ENCODE measurements at places on chromosomes 6 and 20.

GRCh38 chr6:3869284-3869631, 20.1 kb downstream of the FAM50B start:
- no peak for DNase-seq

DNA sequence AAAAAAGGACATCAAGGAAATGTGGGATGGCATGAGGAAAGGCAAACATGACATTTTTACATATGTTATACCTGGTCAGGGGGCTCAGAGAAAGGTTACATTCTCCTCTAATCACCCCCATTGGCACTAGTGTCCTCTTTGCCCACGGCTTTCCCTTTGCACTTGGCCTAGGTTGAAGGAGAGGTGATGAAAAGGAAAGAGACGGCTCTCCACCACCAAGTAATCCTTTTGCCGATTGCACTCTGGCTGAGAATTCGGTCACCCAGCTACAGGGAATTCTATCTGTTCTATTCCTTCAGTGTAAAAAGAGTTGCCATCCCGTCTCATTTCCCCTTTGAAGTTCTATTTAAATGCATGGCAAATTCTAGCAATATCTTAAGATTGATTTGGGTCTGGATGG, 10.4 kb downstream of the VGLL2 start:
- no peak for DNase-seq

- DNase-seq, result no peak
Measured at GRCh38 chr6:22025468-22026163, 271.2 kb downstream of the PRL start.

GRCh38 chr6:121647905-121648304, 212.5 kb downstream of the GJA1 start:
- no peak for DNase-seq

DNA sequence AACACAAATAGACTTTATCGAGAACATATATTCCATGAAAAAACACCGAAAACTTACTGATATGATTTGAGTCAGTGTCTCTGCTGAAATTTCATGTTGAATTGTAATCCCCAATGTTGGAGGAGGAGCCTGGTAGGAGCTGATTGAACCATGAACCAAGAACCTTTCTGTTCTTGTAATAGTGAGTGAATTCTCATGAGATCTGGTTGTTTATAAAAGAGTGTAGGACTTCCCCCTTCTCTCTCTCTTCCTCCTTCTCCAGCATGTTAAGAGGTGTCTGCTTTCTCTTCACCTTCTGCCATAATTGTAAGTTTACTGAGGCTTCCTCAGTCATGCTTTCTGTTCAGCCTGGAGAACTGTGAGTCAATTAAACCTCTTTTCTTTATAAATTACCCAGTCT, 1289.3 kb upstream of the CITED2 start:
- no peak for DNase-seq

- DNase-seq, result no peak
Measured at GRCh38 chr20:11729806-11730205, 187.9 kb upstream of the BTBD3 start.

- DNase-seq, result no peak
Measured at GRCh38 chr20:16194617-16195360, 378.5 kb downstream of the KIF16B start.

DNA sequence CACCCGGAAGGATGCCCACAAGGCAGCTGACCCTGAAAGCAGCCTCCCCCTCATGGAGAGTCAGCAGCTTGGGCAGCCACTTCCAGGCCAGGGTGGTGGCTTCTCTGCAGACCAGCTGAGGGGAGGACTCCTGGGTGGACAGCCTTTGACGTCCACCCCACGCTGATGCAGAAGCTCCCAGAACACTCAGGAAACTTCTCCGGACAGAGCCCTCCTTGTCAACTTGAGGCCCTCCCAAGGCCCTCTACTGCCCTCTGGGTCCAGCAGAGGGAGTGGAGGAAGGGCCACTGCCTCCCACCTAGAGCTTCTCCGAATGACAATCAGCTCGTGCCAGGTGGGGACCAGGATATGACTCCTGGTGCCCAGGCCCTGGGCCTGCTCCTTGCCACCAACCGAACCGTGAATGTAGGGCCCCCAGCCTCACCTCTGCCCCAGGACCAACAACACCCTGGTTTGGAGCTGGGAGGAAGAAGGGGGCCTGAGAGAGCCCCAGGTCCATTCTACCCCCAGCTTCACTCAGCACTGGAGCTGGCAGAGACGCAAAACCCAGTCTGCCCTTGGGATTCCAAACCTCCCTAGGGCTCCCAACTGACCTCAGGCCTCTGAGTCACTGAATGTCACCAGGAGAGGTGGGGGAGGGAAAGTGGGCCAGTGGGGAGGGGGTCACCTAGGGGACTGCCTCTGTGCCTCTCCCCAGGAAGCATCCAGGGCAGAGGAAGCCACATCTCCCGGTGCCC, 10.9 kb upstream of the SLC22A7 start:
- no peak for DNase-seq

DNA sequence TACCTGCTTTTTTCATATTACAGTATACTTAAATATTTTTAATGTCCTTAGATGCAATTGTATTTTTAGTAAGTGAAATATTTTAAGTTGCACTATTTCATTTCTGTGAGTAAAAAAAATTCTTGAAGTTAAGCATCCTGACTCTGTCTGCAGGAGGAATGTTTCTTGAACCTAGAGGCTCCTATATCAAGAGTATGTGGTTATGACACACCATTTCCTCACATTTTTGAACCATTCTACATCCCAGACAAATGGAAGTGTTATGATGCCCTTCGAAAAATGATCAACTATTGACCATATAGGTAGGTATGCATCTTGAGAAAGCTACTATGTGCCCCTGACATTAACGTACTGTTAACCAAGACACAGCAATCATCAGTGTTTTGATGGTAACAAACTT, 237.0 kb downstream of the BCKDHB start:
- DNase-seq, result no peak

- no peak for DNase-seq
Measured at GRCh38 chr6:83822629-83823169, 30.5 kb upstream of the RIPPLY2 start.

GRCh38 chr20:62704341-62704948, 4.2 kb upstream of the NTSR1 start:
- no peak for DNase-seq

DNA sequence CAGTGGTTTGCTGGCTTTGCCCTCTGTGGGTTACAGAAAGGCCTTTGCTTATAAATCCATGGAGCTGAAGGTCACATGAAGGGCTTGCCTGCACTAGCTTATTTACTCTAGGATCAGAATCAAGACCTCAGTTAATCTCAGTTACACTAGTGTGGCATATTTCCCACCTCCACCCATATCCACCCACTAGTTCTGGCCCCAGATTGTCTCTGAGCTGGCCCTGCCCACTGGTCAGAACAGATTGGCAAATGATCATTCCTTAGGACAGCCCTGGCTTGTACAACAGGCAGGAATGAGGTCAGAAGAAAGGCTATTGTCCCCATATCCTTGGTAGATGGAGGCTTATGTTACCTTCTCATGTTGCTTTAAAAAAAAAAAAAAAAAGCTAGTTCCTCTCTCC, 33.3 kb upstream of the SASH1 start:
- no peak for DNase-seq

DNA sequence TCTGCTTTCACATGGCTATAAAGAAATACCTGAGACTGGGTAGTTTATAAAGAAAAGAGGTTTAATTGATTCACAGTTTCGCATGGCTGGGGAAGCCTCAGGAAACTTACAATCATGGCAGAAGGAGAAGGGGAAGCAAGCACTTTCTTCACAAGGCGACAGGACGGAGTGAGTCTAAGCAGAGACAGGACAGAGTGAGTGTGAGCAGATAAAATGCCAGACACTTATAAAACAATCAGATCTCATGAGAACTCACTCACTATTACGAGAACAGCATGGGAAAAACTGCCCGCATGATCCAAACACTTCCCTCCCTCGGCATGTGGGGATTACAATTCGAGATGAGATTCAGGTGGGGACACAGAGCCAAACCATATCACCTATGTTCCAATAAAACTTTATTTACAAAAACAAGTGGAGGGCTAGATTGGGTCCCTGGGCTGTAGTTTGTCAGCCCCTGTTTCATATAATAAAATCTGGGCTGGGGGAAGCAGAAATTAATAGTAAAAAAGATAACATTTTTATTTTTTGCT, 37.1 kb upstream of the CTAGE9 start:
- DNase-seq, result no peak

DNA sequence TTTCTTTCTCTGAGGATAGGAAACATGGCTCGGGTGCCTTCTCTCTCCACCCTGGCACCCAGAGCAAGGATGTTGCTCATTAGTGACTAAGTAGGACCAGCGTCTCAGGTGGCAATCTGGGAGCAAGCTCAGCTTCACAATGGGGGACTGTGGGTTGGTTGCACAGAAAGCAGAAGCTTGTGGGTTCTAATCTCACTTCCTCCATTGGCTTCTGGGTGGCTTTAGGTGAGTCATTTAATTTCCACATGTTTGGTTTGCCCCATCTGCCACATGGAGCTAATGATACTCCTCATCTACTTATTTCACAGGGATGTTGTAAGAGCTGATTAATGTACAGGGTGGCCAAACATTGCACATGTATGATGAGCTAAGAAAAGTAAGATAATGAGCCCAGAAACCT, 54.8 kb upstream of the AKIRIN2 start:
- DNase-seq, result peak; percentile 34

DNA sequence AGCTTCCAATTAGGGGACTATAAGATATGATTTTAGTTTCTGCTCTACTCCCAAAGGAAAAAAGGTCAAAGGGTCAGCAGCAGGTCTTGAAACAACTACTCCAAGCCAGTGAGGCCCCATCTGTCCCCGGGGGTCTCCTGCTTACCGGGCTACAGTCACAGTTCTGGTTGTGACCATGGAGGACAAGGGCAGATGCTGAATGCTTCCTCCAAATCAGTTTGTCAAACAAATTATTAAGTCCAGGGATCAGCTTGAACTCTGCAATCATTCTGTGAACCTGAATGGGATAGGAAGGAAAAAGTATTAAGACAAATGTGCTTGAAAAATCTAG, 60.2 kb downstream of the MYH7B start:
- DNase-seq, result no peak

GRCh38 chr20:24698189-24698588, 228.8 kb downstream of the SYNDIG1 start:
- no peak for DNase-seq

DNA sequence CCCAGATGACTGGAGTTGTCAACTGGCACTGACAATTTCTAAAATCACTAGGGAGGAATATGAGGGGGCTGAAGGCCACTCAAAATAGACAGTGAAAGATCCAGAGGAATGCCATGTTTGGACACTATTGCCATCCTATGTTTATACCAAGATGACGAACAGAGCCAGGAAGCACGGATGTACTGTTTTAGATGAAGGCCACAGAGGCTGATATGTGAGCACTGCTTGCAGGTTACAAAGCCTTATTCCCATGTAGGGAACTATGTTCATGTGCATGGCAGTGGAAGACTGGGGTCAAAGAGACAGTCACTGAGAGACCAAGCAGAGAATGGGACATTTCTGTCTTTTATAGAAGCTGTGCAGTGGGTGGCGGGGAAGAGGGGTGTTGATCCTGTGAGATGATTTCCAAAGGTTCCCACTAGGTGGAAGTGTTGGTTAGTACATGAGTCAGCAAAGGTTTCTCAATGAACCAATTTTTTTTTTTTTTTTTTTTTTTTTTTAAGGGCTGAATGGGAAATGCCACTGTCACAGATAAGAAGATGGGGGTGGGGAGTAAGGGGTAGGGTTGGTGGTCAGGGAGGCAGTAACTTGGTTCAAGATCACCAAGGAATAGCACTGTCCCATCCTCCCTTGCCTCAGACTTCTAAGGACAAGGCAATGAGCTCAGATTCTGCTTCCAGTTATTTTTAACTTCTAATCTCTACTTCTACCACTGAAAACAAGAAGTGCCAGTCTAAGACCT, 46.7 kb upstream of the MOCS1 start:
- no peak for DNase-seq

DNA sequence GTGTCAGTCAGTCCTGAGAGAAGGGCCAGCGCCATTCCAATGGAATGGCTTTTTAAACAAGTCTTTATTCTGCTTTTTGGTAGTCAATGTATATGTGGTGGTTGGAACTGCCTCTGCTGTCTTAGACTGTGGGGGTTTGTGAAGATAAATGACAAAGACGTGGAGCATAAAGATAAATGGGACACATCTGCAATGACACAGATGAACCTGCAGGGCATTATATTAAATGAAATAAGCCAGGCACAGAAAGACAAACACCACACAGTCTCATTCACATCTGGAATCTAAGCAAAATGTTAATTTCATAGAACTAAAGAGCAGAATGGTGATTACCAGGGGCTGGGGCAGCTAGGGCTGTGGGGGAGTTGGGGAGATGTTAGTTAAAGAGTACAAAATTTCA, 912.8 kb upstream of the MAN1A1 start:
- no peak for DNase-seq

- no peak for DNase-seq
Measured at GRCh38 chr20:10721137-10721896, 47.5 kb upstream of the JAG1 start.

DNA sequence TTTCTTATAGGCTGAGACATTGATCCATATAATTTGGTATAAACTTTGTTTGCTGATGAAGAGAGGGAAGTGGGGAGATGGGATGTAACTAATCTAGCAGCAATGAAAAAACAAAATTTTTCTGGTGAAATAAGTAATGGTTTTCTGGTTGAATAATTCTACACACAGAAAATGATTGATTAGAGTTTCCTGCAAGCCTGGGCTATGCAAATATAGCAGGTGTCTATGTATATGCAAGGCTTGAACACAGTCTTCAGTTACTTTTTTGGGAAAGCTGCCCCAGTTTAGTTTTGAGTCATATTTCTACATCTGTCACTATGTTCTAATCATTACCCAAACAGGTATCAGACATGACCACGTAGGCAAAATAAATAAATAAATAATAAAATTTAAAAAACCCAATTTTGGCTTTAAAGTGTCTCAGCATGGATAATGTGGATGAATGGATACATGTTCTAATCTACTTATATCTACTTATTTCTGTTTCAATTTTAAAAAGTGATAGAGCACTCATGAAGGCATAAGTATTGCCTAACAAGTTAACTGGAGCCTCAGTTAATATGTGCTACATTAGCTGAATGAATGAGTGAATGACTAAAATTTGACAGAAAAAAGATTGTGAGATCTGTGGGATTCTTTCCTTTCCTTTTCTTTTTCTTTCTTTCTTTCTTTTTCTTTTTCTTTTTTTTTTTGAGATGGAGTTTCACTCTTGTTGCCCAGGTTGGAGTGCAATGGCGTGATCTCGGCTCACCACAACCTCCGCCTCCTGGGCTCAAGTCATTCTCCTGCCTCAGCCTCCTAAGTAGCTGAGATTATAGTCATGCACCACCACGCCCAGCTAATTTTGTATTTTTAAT, 37.2 kb upstream of the TFB1M start:
- no peak for DNase-seq

DNA sequence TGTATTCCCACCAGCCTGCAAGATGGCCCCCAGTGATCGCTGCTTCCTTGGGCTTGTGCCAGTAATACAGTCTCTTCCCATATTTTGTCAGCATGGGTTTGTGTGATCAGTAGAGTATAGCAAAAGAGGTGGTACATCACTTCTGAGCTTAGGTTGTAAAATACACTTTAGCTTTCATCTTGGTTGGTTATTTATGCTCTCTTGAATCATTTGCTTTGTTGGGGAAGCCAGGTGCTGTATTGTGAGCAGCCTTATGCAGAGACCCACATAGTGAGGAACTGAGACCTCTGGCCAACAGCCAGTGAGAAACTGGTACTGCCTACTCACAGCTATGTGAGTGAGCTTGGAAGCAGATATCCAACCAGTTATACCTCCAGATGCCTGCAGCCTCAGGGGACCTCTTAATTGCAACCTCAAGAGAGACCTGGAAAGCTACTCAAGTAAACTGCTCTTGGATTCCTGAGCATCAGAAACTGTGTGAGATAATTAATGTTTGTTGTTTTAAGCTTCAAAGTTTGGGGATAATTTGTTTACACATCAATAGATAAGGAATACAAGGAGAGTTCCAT, 229.3 kb downstream of the FARS2 start:
- DNase-seq, result no peak

GRCh38 chr6:126307849-126308248, 32.1 kb upstream of the CENPW start:
- no peak for DNase-seq
